ENCODE measurements at places on chromosomes 4 and X.

DNA sequence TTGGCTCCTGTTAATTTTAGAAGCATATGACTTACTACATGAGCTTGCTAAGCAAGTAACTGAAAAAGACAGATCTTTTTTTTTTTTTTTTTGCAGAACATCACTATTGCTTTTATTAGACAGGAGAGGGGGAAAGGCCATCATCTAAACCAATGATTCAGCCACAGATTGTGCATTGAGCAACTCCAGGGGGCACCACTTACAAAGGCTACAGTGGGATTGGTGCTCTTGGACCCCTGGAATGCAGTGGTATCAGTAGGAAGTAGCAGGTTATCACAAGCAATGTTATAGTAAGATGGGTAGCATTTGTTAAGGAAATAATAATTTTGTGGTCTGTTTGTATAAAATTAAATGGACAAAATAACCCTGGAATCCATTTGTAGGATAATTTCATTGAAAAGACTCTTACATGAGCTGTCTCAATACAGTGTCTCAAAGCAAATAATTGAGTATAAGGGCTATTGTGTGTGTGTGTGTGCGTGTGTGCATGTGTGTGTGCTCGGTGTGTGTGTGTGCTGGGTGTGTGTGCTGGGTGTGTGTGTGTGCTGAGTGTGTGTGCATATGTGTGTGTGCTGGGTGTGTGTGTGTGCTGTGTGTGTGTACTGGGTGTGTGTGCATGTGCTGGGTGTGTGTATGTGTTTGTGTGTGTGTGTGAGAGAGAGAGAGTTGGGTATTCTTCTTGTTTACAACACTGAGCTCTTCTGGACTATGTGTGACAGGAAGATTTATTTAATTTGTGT lies 296.3 kb downstream of the PCDH7 start:
- DNase-seq: no peak

DNA sequence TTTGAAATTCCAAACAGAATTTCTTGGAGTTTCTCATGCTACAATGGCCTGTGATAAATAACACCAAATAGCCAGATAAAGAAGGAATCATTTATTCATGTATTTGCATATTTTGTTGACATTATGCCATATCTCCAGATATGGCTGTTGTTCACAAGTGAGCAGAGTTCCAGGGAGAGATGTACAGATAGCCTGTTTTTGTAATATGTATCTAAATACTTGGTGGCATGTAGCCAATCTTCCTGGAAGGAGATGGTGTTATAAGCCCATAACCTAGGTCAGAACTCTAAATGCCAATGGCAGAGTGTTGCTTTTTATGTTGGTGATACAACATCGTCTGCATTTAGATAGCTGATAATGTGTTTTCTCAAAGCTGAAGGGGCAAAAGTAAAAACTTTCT lies 292.2 kb downstream of the FBXO8 start:
- no peak for DNase-seq

- no peak for DNase-seq
These were observed 285.0 kb upstream of the DIPK2B start for GRCh38 chrX:45485719-45486118.

- no peak for DNase-seq
These were observed 40.6 kb upstream of the PHEX start for GRCh38 chrX:21991504-21991903.

Measured in effector memory CD4-positive, alpha-beta T cell (primary cell).